ENCODE measurements at places on chromosomes 6 and 20.

DNA sequence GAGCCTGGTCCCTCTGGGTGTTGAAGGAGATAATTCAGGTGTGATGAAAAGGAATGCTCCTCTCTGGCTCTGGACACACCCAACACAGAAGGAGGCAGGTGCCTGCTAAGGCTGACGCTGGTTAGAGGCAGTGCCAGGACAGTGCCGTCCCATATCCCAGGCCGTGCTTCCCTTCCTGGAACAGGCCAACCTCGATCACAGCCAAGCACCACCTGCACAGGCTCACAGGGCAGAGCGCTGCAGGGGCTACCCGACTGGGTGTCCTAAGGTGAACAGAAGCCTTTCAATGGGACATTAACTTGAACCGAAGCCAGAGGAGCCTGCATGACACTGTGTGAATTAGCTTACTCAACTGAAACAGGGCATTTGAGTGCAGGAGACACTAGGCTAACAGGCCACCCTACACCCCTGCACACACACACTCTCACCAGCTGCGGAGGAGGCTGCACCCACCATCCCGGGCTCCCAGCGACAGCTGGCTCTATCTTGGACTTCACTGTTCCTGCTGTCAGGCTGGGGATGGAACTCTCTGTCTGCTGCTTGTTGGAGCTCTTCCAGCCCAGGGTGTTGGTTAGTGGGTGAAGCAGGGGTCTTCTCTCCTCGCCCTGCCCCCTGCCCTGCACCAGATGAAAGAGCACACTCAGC, 347.2 kb downstream of the TAF4 start:
- no peak for DNase-seq

GRCh38 chr6:33082702-33083101, 6.9 kb downstream of the HLA-DPB1 start:
- DNase-seq, result no peak

DNA sequence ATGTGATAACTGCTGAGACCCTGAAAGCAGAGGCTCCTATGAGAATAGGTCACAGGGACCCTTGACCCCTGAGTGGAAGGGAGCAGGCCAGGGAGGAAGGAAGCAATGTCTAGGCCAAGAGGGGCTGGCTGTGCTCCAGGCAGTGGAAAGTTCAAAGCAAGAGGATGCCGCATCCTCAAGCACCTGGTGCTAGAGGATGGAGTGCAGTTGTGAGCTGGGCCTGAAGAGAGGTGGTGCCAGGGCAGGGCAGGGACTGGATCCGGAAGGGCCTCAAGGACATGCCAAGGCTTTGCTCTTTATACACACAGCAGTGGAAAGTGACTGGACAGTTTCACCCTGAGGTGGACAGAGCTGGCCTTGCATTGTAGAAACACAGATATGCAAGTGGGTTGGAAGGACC, 97.0 kb downstream of the SLC22A3 start:
- no peak for DNase-seq

GRCh38 chr6:137893726-137894125, 26.7 kb downstream of the TNFAIP3 start:
- DNase-seq, result no peak

DNA sequence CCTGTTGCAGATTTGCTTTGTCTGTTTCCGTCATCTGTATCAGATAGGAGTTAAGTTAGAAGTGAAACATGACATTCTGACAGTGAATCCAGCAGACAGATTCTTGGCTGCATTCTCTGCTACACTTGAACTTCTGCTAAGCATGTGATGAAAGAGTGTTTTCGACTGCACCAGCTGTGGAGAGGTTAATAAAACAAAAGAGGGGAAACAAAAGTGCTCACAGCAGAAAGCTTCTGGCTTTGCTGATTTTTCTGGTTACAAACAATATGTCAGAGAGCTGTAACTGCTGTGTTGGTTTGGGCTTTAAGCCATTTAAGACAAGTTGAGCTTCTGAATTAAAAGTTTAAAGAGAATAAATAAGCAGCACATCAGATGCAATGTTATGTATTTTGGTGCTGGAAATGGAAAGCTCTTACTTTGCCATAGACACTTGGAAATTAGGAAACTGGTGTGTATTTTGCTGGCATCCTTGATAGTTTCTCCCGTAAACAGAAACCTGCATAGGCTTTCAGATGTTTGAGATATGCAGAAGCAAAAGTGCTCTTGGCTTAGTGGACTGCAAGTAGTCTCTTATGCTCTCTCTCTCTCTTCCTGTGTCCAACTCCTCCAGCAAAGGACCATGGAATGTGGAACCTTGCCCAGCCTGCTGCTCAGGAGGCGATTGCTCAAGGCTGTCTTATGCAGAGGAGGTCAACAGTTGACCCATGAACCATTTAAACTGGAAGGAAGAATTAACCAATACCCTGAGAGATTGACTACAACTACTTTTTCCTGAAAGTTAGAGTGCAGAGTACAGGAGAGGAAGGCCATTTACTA, 104.9 kb downstream of the RPS12 start:
- no peak for DNase-seq

Data from cortex of kidney (tissue), 1 donor.